ENCODE measurements at places on chromosomes 11 and 22.

GRCh38 chr11:120381401-120381800 is 45.2 kb downstream of the ARHGEF12 start:
- no peak for DNase-seq

DNA sequence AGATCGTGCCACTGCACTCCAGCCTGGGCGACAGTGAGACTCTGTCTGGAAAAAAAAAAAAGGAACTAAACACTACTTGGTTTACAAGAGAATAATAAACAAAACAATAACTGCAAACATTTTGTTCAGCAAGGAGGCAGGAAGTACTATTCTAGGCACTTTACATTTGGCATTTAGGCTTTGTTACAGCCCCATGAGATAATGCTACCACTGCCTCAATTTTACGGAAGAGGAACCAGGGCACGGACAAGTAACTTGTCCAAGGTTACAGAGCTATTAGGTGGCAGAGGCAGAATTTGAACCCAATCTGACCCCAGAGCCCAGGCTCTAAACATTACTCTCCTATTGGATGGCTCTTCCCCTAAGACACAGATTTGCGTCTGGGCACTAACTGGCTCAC is 108.7 kb upstream of the AKIP1 start:
- DNase-seq = no peak

GRCh38 chr11:76796511-76797198 is 13.5 kb downstream of the TSKU start:
- DNase-seq = no peak

GRCh38 chr11:44469412-44469811 is 96.1 kb upstream of the CD82 start:
- DNase-seq = no peak

GRCh38 chr11:26028393-26028911 is 303.5 kb upstream of the ANO3 start:
- DNase-seq = no peak

DNA sequence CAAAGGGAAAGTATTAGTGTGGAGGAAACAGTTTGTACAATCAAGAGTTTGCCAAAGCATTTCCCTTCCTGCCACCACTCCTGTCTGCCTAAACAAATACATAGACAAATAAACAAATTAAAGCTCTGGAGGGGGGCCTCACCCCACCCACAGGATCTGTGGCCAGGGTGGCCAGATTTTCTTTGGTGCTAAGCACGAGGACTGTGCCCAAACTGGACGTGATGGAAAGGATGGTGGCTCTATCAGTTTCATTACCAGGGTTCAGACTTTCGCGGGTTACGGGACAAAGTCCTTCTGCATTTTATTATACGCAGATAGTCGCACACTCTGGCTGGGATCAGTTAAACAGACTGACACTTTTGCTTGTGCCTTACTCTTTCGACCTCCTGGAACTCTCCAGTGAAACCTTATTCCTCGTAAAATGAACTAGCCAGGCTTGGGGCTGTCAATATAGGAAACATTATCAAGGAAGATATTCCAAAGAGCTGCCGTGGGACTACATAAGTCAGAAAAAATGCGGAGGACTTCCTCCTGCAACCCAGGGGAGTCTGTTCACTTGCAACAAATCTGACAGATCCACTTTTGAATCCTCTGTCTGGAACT is 11.2 kb downstream of the BARX2 start:
- no peak for DNase-seq

DNA sequence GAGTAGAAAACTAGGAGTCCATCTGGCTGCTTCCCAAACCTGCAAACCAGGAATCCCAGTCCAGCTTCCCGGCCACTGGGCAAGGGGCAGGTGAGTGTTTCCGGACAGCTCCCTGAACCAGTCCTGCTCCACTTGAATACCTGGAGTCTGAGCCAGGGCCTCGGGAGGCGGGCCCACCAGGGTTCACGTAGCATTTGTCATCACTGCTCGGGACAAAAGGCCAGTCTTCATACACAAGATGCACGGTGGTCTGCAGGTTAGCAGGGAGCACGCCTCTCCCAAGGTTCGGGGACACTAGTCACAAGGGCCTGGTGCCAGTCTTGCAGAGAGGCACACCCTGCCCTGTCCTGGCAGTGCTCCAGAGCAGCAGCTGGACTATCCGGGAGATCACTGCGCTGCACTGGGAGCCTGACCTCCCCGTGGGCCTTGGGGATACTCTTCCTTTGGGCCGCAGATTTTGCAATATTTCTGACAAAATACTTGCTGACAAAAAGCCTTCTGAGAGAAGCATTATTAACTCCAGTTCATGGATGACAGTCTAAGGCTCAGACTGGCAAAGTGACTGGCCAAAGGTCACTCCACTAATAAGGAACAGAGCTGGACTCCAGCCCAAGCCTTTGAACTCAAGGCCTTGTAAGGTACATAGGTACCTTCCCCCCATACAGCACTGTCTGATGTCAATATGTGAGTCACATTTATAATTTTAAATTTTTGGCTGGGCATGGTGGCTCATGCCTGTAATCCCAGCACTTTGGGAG is 25.1 kb downstream of the CD6 start:
- peak; percentile 10 for DNase-seq

DNA sequence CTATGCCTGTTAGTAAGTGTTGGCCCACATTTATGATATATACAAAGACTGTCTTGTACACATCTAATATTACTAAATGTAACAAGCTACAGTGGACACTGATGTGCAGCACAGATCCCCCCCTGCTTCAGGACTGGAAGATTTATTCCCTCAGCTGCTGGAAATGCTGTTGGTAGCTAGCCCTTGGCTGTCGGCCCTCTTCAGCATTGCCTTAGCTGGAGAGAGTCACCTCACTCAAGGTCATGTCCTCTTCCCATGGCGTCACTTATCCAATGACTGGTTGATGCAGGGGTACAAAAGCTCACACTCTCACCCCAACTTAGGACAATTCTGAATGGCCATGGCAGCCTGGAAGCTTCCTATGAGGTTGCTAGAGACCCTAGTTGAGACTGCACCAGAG is 312.7 kb downstream of the SOX6 start:
- DNase-seq = no peak

DNA sequence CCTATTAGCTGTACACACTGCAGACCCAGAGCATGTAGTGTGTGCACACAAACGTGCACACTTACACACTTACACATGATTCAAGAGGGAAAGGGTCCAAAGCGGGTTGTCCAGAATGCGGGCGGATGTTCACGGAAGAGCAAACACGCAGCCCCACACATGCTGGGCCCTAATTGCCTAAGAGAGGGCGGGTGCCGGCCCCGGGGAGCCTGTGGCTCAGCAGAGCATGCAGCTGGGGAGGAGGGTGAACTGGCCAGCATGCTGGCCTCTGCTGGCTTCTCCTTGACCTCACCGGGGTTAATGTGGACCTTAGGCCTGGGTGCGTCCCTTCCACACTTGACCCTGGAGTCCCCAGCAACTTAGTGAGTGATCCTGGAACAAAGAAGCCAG is 816.3 kb downstream of the BRD1 start:
- DNase-seq = no peak

GRCh38 chr11:121696931-121697670 is 244.3 kb upstream of the SORL1-AS1 start:
- no peak for DNase-seq

- peak; percentile 16 for DNase-seq
Measured at GRCh38 chr11:3123761-3124733, 41.1 kb downstream of the OSBPL5 start.

- DNase-seq = no peak
Measured at GRCh38 chr11:23866641-23867040, 630.2 kb upstream of the LUZP2 start.

DNA sequence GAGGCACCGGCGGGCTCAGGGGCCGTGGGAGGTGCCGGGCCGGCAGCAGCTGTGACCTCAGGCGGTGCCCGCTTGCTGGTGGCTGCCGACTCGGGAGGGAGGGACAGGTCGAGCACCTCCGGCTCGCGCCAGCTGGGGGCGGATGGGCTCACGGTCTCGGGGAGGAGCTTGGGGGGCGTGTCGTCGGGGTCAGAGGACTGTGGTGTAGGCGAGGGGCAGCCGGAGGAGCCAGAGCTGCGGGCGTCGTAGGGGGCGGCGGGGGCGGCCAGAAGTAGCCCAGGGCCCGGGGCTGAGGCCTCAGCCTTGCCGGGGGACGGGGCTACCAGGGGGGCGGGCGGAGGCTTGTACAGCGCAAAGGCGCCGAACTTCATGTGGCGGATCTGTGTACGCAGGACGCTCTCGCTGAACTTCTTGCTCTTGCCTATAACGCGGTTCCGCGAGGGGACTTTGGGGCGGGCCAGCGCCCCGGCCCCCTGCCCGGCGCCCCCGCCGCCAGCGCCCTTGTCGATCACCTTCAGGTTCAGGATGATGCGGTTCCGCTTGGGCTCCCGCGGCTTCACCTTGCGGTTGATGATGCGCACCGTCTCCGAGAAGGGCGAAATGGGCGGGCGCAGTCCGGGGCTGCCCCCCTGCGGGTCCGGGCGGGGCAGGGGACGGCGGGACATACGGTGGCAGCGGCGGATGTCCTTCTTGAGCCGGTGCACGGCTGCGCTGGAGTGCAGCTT is 5.5 kb downstream of the CBX6 start:
- DNase-seq = peak; percentile 82

DNA sequence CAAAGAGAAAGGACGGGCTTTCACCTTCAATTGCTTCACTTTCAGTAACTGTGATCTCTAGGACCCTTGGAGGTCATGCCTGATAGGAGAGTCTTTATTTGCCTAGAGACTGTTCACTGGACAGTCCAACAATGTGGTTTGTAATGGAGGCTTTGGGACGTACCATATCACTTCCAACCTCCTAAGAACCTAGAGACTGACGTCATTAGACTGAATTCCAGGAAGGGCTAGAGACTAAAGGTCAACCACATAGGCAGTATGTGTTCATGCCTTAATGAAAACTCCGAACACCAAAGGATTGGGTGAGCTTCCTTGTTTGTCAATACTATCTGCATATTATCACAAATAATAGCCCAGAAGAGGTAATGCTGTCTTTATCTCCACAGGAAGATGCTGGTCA is 53.7 kb upstream of the CNTN5 start:
- no peak for DNase-seq

- DNase-seq = peak; percentile 34
Measured at GRCh38 chr11:27719546-27719925, 19.3 kb upstream of the BDNF start.

DNA sequence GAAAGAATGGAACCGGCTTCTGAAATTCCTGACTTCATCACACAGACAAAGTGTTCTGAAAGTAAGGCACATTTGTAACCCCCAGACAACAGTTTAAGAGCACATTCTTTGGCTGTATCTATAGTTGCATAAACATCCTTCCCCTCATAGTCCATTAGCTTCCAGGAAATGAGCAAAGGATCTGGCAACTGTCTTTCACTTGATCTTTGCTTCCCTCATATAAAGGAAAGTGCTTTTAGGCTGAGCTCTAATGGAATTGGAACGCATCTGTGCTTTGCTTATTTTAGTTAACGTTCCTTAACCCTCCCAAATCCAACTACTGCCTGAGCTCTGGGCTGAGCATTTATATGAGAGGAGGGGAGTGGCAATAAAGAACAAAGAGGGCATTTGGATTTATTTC is 76.9 kb upstream of the API5 start:
- DNase-seq = no peak

DNA sequence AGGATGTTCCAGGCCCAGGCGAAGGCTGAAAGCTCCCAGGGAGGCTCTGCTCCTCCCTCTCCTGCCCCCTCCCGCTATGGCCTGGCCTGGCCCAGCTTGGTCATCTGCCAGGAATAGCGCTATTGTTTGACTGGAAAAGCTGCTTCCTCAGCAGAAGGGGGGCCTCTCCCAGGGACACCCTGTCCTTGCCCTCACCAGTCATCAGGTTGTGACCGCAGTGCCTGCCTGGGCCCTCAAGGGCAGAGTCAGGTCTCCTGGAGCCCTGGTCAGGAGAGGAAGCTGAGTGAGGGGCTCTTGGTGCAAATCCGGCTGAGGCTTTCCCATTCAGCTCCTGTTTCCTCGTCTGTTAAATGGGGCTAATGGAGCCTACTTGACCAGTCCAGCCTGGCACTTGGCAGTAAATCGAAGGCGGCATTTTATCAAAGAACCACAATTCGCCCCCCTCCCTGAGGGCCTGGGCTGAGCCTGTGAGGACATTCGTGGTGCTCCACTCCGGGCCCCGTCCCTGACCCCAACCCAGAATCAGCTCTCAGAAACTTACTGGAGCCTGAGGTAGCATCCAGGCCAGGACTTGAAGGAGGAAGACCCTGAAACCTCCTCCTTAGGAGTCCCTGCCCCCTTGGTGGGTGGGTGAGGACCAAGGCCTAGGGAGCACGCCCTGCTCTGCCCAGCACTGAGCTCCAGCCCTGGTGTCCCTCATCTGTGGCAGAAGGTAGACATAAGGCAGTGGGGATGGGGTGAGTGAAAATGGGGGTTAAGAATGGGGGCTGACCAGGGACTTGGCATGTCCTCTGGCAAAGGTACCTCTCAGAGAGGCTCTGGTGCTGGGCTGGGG is 2.0 kb upstream of the CASTOR1 start:
- no peak for DNase-seq

DNA sequence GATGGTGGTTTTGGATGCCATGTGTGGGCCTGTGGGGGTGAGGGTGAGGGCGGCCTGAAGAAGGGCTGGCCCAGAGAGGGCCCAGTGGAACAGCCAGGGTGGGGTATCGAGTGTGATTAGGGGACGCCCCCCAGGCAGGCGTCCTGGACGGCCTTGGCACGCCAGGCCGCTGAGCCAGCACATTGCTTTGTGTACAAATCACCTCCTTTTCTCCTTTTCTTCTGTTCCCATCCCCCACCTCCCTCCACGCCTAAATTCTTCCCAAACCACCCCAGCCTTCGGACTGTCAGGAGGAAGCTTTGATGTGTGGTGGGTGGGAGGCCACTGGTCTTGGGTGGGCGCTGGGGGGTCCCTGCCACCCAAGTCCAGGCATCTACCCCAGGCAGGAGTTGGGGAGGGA is 7.8 kb upstream of the CD248 start:
- DNase-seq = no peak
